Stimulated activated CD8-positive, alpha-beta memory T cell treated with anti-CD3 and anti-CD28 coated beads, Interleukin-7, amount 100 ng/mL, for 1 hour (primary cell): ENCODE measurements at places on chromosomes 2 and 18.

GRCh38 chr2:129901754-129902415 is 77.6 kb upstream of the RAB6C start:
- DNase-seq: no peak

- DNase-seq: no peak
Measured at GRCh38 chr18:72986103-72986502, 118.3 kb upstream of the NETO1 start.

DNA sequence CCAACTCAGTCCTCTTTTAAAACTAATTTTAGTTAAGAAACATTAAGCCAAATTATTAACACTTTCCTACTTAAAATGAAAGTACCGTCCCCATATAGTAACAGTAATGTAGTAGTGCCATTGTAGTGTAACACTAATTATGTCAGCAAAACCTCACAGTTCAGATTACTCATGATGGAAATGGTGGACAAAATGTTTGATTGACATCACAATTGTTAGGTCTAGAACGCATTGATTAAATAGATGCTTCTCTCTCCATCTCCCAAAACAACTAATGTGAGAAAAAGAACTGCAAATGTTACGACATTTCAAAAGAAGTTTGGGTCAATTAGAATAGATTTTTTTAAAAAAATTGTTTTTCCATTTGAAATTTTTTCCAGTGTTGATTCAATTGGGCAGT is 1.2 kb upstream of the ATF2 start:
- DNase-seq: no peak

GRCh38 chr2:63060472-63060991 is 9.9 kb downstream of the OTX1 start:
- DNase-seq: no peak

DNA sequence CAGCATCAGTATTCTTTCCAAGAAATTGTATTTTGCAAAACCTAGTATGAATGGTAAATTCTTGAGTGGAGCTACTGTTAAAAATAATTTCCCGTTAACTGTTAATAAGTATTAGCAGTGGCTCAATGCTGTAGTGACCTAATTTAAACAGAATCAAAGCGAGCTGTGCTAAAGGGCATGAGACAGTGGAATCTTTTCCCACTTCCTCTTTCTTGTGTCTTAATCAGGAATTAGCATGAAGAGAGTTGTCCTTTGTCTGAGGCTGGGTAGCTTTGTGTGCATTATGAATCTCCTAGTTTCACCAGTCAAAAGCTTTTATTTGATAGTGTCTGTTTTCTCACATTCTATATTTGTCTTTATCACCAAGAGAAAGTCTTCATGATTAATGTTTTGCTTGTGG is 298.8 kb upstream of the GCFC2 start:
- DNase-seq: no peak

- DNase-seq: no peak
Measured at GRCh38 chr2:145558617-145559350, 1038.9 kb upstream of the ZEB2 start.

GRCh38 chr2:163264341-163264740 is 425.8 kb upstream of the KCNH7 start:
- DNase-seq: no peak

- no peak for DNase-seq
Measured at GRCh38 chr2:50438259-50438658, 593.7 kb downstream of the NRXN1 start.

- DNase-seq: peak; percentile 35
Measured at GRCh38 chr2:43174368-43174916, 52.0 kb downstream of the ZFP36L2 start.

DNA sequence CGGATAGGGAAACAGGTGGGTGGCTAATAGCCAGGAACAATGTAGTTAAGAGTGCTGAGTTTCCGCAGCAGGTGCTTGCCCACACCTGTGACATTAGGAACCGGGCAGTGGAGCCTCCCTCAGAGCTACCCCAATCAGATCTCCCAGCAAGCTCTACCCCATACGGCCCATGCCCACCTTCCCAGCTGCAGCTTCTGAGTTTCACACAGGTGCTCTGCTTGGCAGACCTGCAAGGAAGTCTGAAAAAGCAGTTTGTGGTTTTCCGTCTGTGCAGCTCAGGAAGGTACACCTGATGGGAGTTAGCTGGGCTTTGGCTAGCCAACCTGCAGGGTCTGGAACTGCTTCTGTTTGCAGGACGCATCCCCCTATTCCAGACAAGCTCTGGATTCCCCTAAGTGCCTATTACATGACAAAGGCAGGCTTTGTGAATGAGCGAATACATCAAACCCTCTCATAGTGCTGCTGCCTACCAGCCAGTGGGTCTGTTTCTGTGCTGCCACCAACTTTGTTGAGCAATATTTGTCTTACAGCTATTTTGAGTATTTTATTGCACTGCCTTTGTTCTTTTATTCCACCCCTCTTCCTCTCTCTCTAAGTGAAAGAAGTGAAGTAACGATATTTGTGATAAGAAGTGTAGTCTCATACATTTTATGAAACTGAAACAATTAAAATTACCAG is 24.7 kb upstream of the CEP68 start:
- DNase-seq: no peak

DNA sequence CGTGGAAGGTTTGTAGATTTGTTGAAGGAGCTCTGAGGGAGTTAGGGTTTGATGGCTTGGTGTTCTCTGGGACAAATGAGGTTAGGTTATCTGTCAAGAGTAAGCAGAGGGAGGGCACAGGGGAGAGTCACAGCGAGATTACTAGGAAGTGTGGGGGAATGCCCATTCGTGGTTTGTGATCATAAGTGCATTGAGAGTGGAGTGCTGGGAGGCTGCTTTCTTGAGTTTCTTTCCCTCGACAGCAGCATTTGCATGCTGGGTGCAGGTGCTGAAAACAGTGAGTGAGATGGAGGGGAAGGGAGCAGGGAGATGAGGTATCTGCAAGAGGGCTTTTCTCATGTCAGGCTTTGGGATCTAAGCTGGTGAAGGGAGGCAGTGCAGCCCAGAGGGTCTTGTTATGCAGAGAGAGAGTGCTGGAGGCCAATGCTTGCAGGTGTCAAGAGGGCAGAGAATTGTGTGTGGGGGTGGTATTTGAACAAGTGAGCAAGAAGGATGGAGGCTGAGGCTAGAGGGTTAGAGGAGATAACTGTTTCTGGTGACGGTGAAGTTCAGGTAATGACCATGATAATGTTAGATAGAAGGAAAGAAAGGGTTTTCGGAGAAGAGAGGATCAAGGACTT is 8.8 kb downstream of the RALB start:
- no peak for DNase-seq

- DNase-seq: no peak
Measured at GRCh38 chr2:157364257-157364974, 38.8 kb upstream of the ERMN start.

DNA sequence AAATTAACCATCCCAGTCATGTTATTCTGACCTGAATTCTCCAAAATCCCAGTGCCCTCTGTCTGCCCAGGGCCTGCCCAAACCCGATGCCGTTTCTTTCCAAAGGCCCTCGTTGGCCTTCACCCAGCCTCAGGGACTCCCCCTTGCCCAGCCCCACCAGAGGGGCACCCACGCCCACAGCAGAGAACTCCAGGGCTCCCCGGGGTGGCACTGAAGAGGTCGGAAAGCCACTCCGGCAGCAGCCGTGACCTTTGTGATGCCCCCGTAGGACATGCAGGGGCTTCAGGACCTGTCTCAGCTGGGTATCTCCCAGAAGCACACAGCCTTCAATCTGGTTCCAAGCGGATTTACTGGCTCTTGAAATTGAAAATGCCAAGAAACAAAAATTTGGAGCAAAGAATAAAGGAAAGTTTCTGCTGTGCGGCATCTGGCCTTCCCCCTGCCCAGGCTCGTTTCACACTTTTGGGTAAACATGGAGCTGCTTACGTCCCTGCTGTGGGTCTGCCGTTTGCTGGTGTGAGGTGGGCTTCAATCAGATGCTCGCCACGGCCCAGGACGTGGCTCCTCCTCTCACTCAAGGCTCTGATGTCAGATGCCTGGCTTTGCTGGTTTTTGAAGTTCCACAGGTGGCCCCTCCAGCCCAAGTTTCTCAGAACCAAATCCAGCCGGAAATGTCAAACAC is 101.3 kb downstream of the TPO start:
- DNase-seq: no peak

GRCh38 chr2:54723996-54724559 is 616 bp downstream of the EML6 start:
- DNase-seq: no peak

DNA sequence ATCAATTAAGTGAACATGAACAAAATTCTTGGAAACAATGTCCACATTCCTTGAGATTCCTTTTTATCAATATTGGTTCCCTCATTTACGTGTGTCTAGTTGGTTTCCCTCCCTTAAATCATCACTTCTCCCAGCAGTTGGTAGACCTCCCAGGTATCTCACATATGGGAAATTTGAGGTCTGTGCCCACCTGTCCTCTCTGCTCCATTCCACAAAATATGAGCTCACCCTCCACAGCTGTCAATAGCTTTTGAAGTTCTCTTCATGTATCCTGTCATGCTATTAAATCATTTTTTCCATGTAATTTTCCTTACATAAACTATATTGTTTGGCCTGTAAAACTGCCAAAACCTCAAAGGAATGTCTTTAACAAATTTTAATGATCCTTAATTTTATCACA is 992.2 kb upstream of the ACVR2A start:
- no peak for DNase-seq

DNA sequence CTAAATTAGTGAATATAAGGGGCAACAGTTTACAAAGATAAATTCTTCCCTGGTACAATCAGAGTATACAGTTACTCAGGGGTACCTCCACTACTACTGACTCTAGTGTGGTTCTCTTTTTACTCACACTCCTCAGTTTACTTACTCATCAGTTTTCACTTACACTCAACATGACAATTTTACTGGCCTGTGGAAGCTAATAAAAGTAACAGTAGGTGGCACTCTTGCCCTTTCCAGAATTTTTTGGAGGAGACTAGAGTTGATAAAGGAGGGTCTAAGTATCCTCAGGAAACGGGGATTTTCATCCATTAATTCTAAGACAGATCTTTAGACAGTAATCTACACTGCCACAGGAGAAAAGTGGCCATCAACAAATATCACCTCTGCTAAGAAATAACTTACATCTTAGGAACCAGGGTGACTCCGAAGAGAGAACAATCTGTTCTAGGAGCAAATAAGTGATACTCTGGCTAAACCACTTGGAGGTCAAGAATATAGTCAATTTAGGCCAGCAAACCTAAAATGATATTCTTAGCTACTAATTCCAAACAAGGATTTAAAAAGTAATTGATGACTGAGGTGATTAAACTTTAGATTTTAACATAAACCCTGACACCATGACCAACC is 61.3 kb downstream of the ATL2 start:
- no peak for DNase-seq

DNA sequence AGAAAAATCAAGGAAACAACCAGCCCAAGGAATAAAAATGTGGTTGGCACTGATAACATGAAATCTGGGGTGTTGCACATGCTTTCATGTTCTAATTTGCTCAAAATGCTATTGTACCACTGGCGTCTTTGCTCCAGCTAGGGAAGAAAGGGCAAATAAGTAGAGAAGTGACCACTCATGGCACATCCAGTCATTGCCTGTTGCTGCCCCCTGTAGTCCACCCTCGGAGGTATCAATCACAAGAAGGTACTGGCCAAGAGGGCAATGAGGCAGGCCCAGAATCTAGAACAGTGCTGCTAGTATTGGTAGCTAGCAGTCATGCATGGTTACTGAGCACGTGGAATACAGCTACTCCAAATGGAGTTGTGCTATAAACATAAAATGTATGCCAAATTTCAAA is 213.4 kb downstream of the CDCA7 start:
- no peak for DNase-seq

DNA sequence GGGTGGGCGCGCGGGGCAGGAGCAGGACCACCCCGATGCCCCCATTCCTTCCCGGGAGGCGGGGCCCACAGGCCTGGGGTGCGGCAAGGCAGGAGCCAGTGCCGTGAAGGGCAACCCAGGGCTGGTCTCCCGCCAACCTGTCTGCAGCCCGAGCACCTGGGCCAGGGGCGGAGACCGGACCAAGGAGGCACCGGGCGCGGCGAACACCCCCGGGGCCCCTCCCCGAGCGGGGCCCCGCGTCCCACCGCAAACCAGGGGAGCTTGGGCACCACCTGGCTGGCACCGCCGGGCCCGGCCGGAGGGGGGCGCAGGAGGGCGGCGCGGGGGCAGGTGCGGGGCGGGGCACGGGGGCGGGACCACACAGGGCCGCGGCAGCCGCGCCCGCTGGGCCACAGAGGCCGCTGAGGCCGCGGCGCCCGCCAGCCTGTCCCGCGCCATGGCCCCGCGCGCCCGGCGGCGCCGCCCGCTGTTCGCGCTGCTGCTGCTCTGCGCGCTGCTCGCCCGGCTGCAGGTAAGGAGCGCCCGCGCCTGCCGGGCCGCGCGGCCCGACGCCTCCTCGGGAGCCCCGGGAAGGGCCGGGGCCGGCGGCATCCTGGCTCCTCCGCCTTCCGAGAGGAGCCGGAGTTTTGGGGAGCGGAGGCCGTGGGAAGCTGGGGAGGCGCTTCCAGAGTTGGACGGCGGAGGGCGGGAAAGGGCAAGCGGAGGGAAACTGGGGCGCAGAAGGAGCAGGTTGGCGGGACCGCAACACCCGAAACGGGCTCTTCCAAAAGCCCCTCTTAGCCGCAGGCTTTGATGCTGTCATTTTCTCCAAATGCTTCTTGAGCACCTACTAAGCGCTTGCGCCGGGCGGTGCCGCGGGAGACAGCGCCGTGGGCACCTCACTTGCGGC is at the start of gene TNFRSF11A:
TNFRSF11A (plus strand) TSS at position 394 of the 889 bp plus-strand sequence; CDS start at position 437, 43 bp downstream.
- no peak for DNase-seq

DNA sequence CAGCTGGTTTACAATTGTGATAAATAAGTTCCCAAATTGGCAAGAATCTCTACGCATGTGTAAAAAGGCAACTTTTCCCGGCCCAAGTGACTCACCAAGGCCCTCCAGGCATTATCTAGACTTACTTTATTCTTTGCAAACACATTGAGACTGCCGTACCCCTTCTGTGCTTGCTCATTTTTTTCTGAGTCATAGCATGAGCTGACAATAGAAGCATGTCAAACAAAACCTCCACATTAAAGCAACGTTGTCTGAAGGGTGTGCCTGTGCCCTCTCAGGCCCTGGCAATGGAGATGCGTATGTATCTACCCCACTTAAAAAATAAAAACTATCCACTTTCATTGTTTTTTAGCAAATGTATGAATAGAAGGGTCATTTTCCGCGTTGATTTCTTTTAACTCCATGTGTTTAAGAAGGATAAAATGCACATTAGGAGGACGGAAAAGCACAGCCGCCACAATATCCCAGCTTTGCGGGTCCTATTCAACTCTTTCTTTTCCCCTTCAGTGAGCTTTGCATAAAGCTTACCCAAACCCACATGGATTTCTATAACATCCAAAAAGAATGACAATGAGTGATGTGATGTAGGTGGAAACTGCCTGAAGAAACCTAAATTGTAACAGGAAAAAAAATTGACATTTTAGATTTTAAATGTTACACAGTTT is 298.2 kb downstream of the CDCA7 start:
- no peak for DNase-seq
